ENCODE measurements at places on chromosomes 1 and 21.

- DNase-seq: no peak
These were observed 56.5 kb downstream of the CD46 start for GRCh38 chr1:207808322-207808705.

GRCh38 chr1:17265950-17266349, 17.1 kb downstream of the PADI3 start:
- DNase-seq: no peak

GRCh38 chr1:233006108-233006507, 55.7 kb downstream of the NTPCR start:
- DNase-seq: no peak

GRCh38 chr1:172363852-172364251, 56.6 kb upstream of the C1orf105 start:
- DNase-seq: no peak

GRCh38 chr1:94894630-94895029, 32.3 kb downstream of the CNN3 start:
- DNase-seq: no peak

GRCh38 chr1:71135571-71135970, 54.7 kb upstream of the ZRANB2 start:
- no peak for DNase-seq

GRCh38 chr1:230861489-230861888, 6.8 kb downstream of the C1orf198 start:
- no peak for DNase-seq

GRCh38 chr1:107914119-107914765, 50.7 kb downstream of the VAV3 start:
- no peak for DNase-seq

Data from caudate nucleus (tissue), 63 donors.